Cortex of kidney (tissue), 1 donor: ENCODE measurements at places on chromosomes 16 and 17.

DNA sequence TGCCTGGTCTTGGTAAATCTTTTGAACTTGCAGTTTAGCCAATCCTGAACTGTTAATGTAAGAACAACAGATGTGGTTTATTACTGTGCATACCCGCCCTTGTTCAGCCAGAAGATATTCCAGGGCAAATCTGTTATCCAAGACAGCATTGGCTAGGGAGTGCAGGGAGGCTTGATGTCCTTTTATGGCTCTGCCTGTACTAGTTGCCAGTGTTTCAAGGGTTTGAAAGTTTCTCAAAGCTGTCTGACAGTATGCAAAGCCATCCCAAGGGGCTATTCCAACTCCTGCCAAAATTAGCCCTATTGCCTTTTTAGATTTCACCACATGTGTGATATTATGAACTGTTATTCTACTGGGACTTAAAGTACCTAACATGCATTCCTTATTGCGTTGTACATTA, 30.1 kb downstream of the LCMT1 start:
- no peak for DNase-seq

GRCh38 chr16:53822936-53823529, 119.1 kb downstream of the FTO start:
- DNase-seq = no peak

DNA sequence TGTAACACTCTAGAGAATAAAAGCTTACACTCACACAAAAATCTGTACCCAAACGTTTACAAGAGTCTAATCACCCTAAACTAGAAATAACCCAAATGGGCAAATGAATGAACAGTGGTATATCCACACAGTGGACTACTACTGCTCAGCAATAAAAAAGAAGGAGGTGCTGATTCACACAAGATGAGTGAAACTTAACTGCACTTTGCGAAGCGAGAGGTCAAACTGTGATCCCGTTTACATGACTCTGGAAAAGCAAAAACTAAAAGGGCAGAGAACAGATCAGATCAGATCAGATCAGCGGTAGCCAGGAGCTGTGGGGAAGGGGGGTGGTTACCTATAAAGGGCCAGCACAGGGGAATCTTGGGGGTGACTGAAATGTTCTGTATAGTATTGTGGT, 113.4 kb downstream of the TRIM37 start:
- DNase-seq = no peak

GRCh38 chr17:4083187-4083586, 59.6 kb downstream of the ZZEF1 start:
- no peak for DNase-seq

- no peak for DNase-seq
These were observed 84.2 kb downstream of the SOCS1 start for GRCh38 chr16:11171757-11172299.

- no peak for DNase-seq
These were observed 259.7 kb downstream of the SEC14L1 start for GRCh38 chr17:77400445-77400870.

DNA sequence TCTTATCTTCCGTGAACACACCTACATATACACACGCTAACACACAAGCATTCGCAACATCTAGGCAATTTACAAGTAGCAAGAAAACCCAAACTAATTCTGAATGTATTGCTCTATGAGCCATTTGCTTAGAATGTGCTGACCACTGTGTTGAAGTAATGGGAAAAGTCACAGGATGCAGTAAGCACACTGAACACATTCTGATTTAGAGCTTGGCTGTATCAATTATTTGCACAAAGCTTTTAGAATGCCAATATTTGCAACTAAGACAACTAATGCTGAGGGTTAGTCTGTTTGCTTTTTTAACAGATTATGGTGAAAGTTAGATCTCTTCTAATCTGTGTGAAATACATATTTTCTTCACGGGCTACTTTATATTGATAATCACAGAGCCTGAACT, 179.8 kb upstream of the ELAC2 start:
- no peak for DNase-seq

DNA sequence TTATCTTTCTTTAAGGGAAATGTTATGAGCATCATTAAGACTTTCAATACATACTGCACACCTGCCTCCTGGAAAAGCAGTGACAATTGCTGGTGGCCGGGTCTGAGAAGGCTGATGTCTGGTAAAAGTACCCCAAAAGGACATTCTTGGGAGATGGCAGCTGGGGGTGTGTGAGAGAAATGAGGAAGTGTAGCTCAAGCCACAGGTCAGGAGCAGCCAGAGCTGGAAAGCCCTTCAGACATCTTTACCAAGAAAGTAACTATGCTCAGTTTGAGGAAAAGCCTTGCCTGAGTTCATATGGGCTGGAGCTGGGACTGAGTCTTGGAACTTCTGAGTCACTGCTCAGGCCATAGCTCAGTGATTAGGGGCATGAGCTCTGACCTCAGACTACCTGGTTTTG, 94.7 kb upstream of the N4BP1 start:
- no peak for DNase-seq

DNA sequence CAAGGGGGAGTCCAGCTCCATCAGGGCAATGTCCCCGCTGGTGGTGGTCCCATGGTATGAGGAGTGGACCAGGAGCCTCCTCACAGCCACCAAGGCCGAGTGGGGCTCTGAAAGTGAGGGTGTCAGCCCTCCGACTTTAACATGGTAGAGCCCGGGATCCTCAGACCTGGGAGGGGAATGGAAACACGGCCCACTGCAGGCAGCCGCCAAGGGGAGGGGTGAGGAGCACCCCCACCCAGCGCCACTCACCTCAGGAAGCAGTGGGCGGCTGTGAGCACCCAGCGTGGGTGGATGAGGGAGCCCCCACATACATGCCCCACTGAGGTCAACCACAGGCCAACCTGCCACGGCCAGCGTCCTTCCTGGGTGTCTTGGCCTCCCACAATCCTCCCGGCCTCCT, 10.8 kb downstream of the ZG16B start:
- DNase-seq = no peak

GRCh38 chr16:11966173-11966572, 1.2 kb downstream of the TNFRSF17 start:
- DNase-seq = no peak
